ENCODE measurements at places on chromosomes 7 and 10.

DNA sequence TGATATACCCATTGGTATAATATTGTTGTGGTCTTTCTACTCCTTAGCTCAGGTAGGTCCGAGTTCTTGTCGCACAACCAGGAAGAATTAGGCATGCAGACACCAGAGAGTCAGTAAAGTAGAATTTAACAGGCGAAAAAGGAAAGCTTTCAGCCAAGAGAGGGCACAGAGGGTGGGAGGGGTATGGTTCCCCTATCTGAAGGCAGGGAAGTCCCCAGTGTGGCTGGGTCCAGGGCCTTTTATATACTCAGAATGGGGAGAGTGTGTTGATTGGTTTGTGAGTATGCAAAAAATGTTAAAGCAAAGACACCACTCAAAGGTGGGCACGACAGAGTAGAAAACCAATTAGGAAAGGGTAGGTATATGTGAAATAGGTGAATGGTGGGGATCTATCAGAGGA, 53.9 kb downstream of the IMMP2L start:
- DNase-seq = no peak

GRCh38 chr10:132266594-132267161, 41.1 kb downstream of the STK32C start:
- DNase-seq = no peak

GRCh38 chr7:146956321-146956720, 839.7 kb downstream of the CNTNAP2 start:
- no peak for DNase-seq

DNA sequence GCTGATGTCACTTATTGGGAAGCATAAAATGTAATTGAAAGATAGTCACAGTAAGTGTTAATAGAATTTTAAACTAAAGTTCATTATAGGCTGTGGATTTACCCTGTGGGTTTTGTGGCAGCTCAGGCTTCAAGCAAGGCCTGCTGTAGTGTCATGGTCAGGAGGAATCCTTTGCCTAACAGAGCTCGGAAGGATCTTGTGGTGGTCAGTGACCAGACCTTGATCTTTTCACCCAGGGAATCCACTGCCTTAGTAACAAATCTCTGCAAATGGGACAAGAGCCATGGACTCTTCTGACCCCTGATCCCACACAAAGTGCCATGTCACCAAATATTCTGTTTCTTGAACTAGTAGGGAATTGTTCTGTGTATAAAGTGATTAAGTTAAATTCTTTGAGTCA, 20.6 kb upstream of the HDAC9 start:
- DNase-seq = no peak

GRCh38 chr10:6220418-6221191, 17.9 kb downstream of the PFKFB3 start:
- no peak for DNase-seq
